Common myeloid progenitor, CD34-positive (primary cell): ENCODE measurements at places on chromosomes 3 and 15.

GRCh38 chr15:99226802-99227201, 22.6 kb downstream of the TTC23 start:
- DNase-seq: no peak

DNA sequence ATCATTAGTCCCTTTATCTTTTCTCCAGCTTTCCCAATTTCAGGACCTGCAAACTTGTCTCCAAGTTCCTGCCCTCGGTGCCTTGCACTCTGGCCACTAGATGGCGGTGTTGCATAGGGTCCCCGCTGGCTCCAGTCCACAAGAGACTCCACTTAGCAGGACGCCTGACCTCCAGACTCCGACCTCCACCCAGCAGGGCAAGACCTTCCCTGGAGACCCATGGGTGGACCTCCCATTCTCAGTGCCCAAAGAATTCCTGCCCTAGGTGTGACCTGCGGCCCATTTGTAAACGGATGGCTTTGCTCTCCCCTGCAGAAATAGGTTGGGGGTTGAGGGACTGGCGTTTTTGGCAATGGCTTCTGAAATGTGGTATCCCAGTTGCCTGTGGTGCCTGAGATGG, 82.6 kb downstream of the LSM3 start:
- peak; percentile 68 for DNase-seq

DNA sequence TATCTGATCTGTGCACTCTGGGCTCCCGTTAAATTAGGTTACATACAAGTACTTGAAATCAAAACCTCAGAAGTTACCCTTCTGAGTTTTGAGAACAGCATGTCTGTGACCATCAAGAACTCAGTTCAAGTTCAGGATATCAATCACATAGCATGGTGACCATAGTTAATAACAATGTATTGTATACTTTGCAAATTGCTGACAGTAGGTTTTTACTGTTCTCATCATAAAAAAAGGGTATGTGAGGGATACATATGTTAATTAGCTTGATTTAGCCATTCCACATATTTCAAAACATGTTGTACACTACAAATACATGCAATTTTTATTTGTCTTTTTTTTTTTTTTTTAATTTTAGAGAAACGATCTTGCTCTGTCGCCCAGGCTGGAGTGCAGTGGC, 25.5 kb downstream of the TMEM40 start:
- DNase-seq: no peak

GRCh38 chr3:183959214-183959613, 58.5 kb downstream of the ABCC5 start:
- DNase-seq: no peak

DNA sequence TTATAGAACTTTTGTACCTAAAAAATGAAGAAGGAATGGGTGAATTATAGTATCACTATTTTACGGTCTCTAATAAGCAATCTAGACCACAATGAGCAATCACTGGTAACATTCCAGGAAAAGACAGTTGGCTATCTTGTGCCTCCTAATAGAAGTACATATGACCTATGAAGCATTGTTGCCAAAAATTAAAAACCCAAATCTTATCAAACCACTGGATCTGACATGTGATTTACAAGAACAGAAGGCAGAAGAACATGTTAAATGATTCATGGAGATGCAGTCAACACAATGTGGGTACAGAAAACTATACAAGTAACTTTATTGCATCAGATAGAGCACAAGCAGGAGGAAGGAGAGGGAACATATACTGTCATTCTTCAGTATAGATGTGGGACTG, 14.5 kb upstream of the HYKK start:
- peak; percentile 18 for DNase-seq

DNA sequence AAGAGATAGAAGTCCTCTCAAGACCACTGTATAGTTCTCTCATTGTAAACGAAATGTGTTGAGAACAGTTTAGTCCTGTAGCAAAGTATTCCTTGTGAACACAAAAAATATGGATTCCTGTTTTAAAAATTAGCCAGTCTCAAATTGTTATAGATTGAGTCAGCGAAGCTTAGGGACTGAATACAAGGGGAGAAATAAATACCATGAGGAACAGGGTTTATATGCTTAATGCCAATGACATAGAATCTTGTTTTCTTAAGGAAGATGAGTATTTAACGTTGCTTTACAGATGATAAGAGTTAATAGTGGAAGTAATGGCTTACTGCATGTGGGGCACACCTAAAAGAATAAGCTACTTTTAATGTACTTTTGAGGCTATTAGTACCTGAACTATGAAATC, 37.9 kb downstream of the SETD5 start:
- DNase-seq: no peak

- no peak for DNase-seq
Observed at GRCh38 chr3:140501061-140501769, 176.6 kb upstream of the TRIM42 start.

DNA sequence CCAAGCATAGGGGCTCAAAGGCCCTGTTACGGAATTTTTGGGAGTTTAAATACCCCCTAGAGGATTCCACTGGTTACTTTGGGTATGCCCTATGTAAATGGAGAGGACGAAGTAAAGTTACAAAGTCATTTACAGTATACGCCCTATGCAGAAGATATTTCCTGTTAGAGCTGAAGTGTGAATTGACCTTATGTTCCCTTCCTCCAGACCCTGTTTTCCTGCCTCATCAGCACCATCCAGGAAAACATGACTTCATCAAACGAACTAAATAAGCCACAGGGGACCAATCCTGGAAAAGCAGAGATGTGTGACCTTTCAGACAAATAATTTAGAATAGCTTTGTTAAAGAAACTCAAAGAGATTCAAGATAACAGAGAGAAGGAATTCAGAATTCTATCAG, 177.4 kb downstream of the SQOR start:
- no peak for DNase-seq

GRCh38 chr3:163878396-163878795, 1199.9 kb downstream of the SI start:
- peak; percentile 0 for DNase-seq

DNA sequence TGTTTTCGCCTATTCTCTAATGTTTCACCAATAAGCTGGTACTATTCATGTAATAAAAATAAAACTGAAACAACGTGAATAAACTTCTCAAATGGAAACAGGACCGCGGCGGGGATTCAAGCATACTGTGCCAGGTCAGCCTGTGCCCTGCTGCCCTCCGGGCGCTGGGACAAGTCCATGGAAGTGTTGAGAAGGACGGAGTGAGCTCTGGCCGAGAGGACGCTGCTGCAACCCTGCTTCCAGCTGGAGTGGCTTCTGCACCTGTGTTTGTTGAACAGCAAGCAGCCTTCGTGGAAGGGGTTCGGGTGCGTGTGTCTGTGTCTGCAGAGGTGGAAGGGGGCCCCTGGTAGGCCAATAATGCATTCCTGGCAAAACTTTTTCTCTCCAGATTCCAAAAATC, 50.0 kb upstream of the PCSK6 start:
- no peak for DNase-seq

DNA sequence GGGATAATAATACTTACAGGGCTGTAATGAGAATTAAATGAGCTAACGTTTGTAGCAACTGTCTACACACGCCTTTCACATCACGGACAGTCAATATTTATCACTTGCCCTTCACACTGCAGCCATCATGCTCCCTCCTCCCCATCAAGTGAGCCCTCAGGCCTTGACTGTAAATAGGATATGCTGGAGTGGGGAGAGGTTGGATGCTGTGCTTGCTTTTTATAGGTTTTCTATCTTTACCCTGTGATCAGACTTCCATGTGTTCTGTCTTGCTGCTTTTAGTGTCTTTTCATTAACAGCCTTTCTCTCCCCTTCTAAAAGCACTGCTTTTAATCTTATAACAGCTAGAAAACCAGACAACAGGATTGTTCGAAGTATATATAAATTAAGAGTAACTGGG, 12.8 kb upstream of the MAGEF1 start:
- DNase-seq: no peak

GRCh38 chr3:52851348-52851747, 16.5 kb upstream of the MUSTN1 start:
- DNase-seq: peak; percentile 80

DNA sequence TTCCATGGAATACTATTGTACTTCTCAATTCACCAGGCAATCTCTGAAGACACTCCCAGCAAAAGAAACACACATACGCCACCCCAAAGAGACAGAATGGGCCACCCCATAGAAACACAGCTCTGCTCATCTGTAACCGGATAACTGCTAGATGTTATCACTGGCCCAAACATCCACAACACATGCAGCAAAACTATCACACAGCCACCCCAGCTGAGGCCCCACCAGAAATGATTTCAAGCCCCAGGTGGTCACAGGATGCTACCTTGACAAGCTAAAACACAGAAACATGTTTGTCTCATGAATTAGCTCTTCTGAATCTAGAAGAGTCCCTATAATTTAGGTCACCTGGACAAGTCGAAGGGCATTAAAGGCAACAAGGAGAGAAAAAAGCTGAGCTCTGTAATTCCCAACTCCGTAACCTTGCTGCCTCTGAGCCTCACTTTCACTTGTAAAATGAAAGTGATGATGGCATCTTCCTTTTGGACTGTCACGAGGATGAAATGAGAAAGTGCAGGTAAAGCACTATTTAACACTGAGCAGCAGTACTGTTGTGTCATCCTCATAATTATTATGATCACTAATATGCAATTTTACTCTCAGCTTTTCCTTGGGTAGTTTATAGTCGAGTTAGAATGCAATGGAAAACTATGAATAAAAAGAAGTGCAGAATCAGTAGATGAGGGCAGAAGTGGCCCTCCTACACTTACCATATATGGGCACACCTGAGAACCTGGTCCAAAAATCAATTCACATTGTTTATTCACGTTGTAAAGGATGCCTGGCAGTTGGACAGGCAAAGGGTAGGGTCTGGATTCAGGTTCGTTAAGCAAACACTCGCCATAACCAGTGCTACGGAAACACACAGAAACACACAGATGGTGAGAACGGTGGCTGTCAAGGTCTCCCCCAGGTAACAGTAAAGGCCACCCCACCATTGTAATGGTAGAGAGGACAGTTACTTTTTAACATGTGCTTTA, 38.6 kb downstream of the ADAMTS9 start:
- DNase-seq: no peak

- DNase-seq: no peak
Observed at GRCh38 chr3:72953325-72953956, 43.2 kb upstream of the PPP4R2 start.

GRCh38 chr3:187705164-187705563, 2.8 kb upstream of the RTP2 start:
- DNase-seq: no peak

- peak; percentile 4 for DNase-seq
Observed at GRCh38 chr3:13745636-13746035, 134.2 kb downstream of the WNT7A start.
